SJSA1 (cell line): ENCODE measurements at places on chromosomes 12 and 14. TPM values are rescaled to one million over a fixed set of nuclear protein-coding genes. Genes with fewer than 3 reads are reported as not detected.

GRCh38 chr12:119674560-119674959, 6.6 kb downstream of the PRKAB1 start:
- DNase-seq: no peak

- no peak for DNase-seq
These were observed 57.7 kb downstream of the RPAP3 start for GRCh38 chr12:47648056-47648579.

DNA sequence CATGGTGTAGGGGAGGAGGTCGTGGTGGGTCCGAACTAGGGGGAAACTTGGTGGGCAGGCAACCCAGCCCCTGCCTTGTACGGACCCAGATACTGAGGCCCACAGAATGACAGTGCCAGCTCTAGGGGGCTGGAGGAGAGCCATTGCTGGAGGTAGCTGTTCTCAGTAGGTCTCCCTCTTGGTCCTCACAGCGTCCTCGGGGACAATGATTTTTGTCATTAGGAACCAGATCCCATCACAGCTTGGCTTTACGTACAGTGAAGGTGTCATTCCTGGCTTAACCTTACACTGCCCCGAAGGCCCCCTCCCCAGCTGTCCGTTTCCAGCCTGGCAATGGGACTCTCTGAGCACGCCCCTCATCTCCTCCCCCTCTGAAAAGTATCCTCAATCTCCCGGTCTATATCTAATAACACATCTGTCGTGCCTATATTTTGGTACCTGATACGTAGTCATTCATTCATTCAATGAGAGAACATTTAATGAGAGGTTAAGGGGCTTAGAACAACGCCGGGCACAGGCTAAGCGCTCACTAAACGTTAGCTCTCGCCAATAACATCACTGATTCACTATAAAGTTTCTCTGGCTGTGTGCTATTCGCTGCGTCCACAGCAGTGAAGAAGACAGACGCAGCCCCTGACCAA, 597 bp upstream of the DYNC1H1 start:
- DNase-seq: no peak

DNA sequence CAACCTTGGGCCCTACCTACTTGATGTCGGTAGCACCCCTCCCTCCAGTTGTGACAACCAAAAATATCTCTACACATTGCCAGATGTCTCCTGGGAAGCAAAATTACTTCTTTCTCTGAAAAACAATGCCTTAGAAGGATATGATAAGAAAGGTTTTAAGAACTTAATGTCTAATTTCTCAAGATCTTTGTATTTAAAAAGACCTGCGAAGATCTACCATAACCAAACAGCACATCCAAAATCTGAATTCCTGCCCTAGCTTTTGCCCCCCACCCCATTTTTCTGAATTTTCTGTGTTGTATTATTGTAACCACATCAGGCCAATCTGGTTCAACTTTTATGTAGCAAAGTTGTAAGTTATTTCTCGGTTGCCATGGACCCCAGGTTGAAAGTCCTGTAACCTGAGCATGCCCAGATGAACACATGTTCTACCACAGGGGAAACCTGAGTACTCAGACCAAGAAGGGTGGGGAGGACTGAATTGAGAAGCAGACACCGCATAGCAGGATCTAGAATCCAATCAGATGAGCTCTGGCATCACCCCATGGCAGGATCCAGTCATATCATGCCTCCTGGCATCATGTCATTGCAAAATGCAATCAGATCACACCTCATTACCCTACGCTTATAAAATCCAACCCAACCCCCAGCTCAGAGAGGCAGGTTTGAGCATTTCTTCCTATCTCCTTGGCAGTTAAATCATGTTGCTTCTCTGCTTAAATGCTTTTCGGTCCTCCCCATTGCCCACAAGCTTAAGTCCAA, 8.7 kb downstream of the TMEM253 start:
- DNase-seq: no peak

GRCh38 chr12:113850309-113851056, 115.6 kb downstream of the RBM19 start:
- DNase-seq: no peak

The DAO gene
- not detected in 2 replicates for total RNA-seq

The SLCO1B1 gene
- not detected in 2 replicates for total RNA-seq
